Cerebellar nuclear complex (tissue), 1 donor: ENCODE measurements at places on chromosomes 3 and 15.

GRCh38 chr15:66844041-66844746 lies 142.2 kb downstream of the SMAD6 start:
- DNase-seq, result no peak

DNA sequence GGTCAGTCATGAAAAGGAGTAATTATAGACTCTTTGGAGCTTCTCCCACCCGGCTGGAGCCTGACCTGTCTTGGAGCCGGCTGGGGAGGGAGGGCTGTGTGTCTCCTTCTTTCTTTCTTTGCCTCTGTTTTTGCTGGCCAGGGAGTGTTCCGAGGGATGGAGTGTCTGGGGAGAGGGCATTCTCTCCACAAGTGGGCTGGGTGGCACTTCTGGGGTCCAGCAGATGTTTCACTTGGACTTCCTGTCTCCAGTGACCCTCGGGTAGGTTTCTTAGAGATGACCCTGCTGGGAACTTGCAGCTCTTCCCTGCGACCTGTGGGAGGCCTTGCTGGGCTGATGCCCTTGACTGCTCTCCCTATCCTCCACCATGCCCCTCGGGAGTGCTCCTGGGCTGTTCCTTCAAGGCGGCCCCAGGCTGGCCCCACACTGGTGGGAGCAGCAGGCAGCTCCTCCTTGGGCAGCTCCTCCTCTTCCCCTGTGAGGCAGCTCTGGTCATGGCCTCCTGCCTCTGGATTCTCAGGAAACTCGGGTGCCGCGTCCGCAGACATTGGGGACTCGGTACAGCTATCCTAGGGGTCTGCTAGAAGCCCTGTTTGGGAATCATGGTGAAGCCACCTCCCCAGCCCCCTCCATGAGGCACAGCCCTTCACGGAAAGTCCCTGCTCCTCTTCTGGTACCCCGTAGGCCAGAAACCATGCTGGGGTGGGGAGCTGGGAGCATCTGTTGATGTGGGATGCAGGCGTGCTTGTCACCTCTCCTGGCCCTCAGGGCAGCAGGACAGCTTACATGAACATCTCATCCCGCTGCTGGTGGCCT lies 44.9 kb downstream of the APBA2 start:
- no peak for DNase-seq

- DNase-seq, result no peak
Measured at GRCh38 chr15:85137489-85138168, 156.0 kb downstream of the PDE8A start.

DNA sequence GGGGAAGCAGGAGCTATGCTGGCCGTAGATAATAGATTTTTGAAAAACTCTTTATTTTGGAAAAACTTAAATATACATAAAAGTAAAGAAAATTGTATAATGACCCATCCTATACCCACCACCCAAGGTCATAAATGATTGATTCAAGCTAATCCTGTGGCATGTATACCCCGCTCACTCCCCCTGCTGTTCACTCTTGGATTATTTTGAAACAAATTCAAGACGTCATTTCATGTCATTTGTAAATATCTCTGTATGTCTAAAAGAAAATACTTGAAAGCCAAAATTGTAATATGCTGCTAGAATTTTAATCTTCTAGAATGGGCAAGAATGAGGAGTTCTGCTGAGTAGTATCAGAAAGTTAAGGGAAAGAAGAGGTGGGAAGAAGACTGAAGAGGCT lies 241.7 kb downstream of the FEZF2 start:
- no peak for DNase-seq

GRCh38 chr3:52447512-52448355 lies 2.8 kb upstream of the SEMA3G start:
- no peak for DNase-seq

GRCh38 chr3:46470831-46471230 lies 6.1 kb upstream of the LTF start:
- no peak for DNase-seq

DNA sequence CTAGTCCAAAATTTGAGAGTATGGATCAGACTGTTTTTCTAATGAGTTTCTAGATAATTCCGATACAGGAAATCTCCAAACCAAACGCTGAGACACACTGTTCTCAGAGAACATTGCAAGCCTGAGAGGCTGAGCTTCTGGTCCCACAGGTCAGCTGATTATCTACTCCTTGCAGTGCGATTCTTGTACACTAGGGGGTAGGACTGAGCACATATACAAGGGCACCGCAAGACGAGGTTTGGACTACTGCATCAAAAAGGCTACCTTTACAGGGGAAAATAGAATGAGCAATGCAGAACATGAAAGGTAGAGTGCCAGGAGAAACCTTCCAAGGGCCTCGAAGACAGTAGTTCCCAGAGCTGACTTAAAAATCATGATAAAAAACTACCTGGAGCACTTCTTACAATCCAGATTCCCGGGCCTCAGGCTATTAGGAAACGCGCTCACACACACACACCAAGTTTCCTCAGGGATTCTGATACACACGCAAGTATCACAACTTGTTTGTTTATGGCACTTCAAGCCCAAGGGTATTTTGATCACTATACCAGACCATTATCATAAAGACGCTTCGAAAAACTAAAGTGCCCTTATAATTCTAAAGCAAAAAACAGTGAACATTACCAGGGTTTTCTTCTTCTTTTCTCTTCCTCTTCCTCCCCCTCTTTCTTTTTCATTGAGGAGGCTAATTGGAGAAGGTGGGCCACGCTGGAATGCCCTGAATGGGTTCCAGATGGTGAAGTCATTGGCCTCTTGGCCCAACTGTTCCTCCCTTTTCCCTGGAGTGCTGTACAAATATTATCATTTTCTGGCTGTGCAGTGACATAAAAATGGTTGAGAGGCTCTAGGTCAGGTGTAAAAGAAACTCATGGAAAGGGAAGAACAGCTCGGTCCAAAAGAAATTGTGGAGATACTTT lies 61.8 kb downstream of the SLC12A8 start:
- DNase-seq, result no peak

DNA sequence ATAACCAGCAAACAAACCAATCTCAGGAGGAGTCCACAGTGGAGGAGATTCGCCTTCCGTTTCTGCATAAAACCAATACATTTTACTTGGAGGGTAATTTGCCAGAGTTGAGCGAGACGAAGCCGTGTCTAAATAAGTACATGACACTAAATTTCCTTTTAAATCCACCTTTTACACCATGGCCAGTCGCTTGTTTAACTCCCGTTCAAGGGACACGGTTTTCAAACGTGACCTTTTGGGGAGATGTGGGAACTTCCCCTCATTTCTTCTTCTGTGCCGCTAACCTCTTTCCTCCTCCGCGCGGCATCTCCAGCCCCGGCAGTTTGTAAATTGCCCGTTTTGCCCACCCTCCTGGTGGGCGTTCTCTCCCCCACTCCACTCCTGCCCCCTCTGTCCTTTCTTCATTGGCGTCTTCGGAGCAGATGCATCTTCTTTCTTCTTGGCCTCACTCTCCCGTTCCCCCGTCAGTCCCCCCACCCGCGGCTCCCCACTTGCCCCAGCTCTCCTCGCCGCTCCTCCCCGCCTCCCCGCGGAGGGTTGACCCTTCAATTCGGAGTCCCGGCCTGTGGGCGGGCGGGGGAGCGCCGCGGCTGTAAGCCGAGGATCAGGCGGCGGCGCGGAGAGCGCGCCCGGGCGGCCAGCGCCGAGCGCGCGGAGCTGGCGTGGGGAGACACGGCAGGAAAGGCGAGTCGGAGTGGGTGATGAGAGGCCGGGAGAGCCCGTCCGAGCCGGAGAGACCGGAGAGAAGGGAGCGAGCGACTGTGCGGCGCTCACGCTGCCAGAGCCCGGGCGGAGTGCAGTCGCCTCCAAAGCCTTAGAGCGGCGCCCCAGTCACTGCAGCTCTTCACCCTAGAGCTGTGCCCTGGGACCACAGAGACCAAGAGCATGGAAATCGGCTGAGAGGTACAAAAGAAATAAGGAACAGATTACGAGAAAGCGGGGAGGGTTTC lies at the start of gene NLGN1:
TSS of gene NLGN1 (plus strand) at position 584 of the 950 bp plus-strand sequence.
- DNase-seq, result peak; percentile 18

DNA sequence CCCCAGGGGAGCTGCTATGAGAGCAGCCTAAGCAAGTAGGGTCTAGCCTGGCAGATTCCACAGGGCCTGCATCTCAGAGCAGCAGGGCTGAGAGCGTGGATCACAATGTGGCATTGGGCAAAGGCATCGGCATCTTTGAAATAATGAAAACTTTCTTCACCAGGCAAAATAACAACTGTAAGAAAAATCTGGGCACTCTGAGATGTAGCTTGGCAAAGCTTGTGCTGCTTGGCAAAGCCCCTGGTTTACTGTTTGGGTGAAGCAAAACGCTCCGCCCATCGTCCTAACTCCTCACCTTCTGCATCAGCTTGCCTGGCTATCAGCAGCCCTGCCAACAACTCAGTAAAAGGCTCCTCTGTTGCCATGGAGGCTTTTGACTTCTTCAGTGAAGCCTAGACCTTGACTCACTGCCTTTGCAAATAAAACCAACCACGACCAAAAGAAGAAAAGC lies 212.8 kb upstream of the EIF1B start:
- DNase-seq, result no peak

DNA sequence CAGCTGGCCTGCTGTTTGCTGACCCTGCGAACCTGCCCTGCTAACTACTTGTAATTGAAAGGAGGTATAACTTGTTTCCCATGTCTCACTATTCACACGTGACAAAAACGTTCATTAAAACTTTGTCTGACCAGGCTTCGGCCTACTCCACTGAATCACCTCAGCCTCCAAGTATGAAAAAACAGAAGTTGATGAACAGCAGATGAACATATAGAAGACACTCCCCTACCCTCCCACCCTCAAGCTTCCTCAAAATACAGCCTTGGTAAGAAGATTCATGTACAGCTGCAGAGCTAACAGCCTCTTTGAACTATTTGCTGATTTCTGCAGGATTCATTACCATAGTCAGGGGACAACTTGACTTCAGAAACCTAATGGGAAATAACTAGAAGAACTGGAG lies 10.7 kb downstream of the RBM15B start:
- no peak for DNase-seq

GRCh38 chr3:77412021-77412438 lies 372.1 kb downstream of the ROBO2 start:
- no peak for DNase-seq

DNA sequence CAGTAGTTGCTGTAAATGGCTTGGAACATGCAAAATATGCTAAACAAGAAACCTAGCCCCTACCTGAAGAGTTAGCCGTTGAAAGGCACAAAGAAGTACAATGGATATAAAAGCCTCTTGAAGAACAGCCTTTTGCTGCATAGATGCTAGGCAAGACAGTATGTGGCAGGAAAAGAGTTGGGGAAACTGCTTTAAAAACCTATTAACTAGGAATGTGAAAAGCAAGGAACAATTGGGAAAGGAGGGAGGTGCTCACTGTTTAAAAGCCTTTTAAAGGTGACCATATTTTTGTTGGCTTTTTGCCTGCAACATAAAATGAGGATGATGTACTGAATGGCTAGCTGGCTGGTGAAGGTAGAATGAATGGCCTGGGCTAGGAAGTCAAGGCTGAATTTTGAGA lies 24.5 kb upstream of the SOX2 start:
- no peak for DNase-seq

DNA sequence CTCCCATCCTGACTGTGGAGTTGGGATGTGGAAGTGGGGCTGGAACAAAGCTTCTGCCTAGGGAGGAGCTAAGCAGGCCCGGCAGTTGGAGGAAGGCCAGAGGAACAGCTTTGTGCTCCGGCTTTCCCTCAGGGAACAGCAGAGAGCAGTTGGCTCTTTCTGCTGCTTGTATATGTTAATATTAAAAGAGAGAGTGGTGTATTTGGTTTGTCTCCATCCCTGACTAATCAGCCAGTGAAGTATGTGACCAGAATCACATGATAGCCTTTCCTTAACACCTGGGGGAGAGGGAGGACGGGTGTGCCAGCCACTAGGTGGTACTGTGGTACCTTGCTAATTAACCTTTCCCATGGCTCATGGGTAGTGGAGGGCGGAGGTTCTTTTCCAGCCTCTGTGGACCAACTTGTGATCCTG lies 10.0 kb downstream of the EIF2B5 start:
- peak; percentile 36 for DNase-seq

DNA sequence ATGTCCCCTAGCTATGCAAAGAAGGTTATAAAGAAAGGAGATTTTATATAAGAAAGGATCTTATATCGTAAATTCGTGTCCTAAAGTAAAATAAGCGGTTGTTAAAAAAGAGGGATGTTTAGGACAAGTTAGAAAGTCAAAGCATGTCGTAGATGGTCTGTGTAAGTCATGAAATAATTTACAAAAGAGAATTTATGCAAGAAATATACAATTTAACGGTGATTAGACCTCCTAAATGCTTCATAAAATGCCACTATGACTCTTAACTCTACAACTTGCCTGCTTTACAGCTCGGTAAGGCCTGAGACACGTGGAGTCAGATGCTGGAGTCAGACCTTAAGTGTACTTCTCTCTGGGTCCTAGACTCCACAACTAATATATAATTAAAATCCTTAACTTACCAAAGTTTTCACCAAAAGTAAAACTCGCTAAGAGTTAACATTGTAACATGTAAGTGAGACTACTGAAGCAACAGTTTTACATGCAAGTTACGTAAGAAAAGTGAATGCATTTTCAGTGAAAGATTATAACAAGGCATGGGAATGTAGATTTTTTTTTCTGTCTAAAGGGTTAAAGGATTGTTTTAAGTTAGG lies 13.3 kb upstream of the SRPRB start:
- no peak for DNase-seq

DNA sequence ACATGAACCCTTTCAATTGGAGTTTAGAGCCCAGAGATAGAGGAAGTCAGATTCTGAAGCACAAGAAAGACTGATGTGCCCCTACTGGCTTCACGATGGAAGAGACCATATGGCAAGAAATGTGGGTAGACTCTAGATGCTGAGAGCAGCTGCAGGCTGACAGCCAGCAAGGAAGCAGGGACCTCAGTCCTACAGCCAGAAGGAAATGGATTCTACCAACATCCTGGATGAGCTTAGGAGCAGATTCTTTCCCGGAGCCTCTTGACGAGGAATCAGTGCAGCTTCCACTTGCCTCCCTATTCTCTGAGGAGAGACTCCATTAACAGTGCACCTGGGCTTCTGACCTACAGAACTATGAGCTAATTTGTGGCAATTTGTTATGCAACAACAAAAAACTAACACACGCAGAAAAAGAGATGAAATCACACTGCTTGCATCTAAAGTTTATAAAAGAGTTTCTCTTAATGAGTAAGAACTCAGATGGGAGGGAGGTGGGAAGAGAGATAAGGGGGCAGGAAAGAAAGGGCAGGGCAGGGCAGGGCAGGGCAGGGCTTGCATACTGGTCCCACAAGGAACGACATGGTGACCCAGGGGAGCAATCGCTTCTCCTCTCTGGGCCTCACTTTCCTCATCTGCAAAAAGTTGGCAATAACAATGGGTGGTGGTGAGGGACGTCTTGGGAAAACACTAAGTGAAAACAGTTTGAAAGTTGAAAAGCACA lies 440.9 kb downstream of the FOXP1 start:
- DNase-seq, result no peak

DNA sequence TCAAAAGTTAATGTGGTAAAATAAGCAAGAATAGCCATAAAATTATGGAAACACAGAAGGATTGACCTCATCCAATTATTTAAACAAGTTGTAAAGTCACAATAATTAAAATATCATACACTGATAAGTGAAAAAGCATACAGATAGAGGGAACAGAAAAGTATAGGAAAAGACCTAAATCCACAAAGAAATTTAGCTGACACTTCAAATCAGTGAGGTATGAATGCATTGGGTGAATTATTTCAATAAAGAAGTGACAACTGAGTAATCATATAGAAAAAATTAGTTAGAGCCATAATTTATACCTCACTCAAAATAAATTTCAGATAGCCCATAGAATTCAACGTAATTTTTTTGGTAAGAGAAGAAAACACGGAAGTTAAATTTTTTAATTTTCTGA lies 25.1 kb downstream of the TFDP2 start:
- no peak for DNase-seq
